ENCODE measurements at places on chromosomes 2 and 18.

GRCh38 chr2:7145707-7146106, 228.5 kb downstream of the RNF144A start:
- DNase-seq = no peak

DNA sequence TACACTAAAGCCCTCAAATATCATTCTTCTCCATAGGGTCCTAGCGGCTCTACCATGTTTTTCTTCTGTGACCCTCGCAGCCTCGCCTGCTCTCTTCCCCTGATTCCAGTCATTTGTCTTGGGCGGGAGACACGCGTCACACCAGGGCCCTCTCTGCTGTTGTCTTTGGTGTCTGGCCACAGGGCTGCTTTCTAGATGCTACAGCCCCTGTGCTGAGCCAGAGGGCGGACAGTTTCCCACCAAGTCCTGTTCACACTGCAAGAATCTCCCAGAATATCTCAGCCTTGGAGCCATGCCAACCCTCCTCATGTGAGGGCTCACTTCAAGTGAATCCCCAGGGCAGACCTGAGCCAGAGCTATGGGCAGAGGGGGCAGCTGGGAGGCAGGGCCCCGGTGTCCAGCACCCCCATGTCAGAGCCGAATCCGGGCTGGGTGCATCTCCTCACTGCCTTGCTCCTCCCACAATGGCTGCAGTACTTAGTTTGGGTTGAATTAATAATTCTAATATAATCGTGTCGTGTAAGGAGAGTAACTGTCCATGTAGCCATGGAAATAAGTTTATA, 42.1 kb downstream of the DIPK1C start:
- DNase-seq = no peak

GRCh38 chr2:127451981-127452380, 33.8 kb downstream of the PROC start:
- peak; percentile 22 for DNase-seq

GRCh38 chr2:181178823-181179412, 198.5 kb downstream of the UBE2E3 start:
- DNase-seq = no peak

DNA sequence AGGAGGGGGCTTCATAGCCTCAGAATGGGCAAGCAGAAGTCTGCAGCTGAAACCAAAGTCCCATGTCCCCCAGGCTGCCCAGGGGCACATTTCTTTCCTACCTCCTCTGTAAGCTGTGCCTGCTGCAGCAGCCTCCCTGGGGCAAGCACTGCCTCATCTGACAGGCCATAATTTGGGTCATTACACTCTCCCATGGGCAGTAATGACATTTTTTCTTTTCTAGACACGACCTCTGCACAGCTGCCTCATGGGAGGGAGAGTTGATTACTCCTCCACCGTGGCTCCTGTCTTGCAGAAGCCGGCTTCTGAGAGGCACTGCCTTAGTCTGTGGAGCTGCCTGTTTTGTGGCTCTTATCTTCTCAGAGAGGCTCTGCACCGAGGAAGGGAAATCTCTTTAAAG, 268.9 kb downstream of the TDRD15 start:
- no peak for DNase-seq

DNA sequence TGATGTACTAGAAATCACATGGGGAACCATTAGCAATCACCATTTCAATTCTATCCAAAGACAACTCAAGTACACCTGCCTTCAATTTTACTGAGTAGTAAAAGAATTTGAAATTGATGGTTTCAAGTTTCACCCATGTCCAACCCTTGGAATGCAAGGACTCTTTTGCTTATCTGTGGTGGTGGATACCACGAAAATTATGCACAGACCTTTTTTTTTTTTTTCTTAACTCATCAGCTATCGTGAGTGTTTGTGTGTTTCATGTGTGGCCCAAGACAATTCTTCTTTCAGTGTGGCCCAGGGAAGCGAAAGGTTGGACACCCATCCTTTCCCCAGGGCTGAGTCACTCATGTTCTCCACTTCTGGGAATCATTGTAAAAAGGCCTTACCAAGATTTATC, 23.1 kb downstream of the ID2 start:
- no peak for DNase-seq

GRCh38 chr2:239603411-239604356, 202.9 kb upstream of the HDAC4 start:
- DNase-seq = no peak

GRCh38 chr2:110677080-110677479, 783 bp downstream of the BUB1 start:
- DNase-seq = peak; percentile 7

DNA sequence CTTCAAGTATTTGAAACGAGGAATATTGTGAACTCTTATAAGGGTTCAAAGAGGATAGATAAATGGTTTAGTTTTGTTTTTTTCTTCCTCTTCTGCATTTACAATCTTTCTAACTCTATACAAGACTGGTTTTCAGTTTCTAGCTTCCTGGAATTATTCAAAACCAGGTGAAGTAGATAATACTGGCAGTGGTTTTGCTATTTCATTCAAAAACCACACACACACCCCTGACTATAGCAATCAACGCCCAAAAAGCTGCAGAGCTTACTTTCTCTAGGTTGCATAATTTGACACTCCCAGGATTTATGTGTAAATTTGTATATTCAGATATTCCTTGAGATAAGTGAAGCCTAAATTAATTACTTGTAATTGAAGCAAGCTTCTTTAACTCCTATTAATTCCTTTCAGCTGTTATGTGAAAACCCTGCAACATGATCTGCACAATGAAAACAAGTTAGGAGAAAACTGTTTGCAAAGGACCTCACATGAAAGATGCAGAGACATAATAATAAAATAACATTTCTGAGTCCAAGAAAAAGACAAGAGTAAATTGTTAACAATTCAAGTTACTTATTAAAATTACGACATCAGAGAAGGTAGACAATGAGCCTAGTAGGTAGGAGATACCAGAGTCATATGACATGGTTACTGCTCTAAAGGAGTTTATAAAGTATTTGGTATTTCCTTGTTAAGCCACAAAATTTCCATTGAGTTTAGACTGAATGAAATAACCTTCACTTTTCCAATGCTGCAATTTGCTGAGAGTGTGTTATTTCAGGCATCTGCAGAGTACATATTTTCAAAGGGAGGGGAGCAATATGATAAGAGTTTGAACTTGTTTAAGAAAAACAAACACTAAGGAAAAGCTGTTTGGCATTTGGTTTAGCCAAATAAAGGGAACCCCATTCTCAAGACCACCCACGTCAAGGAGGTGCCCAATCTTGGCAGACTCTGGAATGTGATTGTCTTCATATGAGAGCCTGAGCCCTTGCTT, 1.6 kb upstream of the NFE2L2 start:
- DNase-seq = peak; percentile 74

GRCh38 chr18:57624988-57625387, 3.4 kb upstream of the NARS1 start:
- no peak for DNase-seq

- no peak for DNase-seq
Measured at GRCh38 chr2:127818241-127818640, 7.3 kb upstream of the WDR33 start.

DNA sequence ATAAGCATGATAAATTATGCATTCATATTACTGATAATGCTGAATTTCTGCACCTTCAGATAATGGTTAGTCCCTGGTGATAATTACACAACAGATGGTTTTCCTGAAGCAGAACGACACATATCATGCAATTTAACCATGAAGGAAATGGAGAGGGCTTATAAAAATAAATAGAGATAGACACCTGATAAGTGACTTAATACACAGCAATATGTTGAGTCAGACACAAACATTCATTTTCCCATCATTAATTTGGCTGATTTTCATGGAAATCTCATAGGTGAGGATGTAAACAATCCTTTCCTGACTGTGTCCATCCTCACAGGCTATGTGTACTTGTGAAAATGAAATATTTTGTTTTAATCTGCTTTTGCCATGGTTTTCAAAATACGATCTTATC, 36.9 kb upstream of the DSEL start:
- DNase-seq = no peak

DNA sequence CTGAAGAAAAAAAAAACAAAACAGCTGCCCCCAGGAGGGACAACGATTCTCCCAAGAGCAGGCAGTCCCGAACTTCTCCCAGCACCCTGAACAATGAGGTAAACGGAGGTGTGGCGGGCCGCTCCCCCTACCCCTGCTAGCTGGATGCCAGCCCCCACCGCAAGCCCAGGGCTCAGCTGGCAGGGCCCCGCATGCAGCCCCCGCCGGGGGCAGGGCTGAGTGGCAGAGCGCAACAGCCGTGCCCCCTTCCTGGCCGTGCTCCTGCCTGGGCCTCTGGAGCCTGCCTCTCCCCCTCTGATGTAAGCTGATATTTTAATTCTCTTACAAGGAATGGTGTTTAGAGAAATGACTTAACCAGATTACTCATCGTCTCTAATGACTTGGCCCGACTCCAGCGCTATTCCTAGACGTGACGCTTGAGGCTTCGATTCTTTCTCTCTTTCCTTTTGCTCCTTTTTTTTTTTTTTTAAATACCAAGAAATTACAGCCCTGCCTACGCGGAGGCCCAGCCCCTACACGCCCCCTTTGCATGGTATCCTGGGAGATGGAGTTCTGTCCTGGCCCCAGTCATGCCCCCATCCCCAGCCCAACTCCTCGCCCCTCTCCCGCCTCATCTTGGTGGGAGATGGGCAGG, 4.6 kb upstream of the ARID5A start:
- peak; percentile 96 for DNase-seq

GRCh38 chr2:232419245-232420072, 12.8 kb downstream of the ALPG start:
- DNase-seq = no peak

GRCh38 chr2:237720444-237720843, 78.1 kb upstream of the RBM44 start:
- DNase-seq = no peak

DNA sequence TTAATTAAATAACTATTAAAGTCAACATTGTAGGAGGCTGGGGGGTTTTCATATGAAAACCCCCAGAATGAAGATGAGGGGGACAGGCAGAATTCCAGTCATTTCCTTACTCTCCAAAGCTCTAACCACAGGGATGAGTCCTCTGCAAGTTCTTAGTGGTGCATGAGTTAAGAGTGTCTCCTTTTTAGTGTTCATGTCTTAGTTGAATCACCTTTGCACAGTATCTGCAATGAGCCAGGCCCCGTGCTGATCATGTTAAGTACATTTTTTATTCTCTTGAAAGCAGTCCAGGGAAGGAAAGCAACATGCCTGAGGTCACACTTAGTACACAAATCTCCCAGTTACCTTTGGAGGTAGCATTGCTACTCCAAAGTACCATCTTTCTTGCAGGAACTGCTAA, 25.7 kb upstream of the MSGN1 start:
- no peak for DNase-seq

DNA sequence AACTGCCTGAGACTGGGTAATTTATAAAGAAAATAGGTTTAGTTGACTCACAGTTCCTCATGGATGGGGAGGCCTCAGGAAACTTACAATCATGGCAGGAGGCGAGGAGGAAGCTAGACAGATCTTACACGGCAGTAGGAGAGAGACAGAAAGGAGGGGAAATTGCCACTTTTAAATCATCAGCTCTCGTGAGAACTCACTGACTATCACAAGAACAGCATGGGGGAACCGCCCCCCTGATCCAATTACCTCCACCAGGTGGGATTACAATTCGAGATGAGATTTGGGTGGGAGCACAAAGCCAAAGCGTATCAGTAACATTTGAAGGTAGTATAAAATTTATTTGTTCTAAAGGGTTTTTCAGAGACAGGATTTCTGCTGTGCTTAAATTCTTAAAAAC, 5.4 kb downstream of the GALM start:
- DNase-seq = no peak

GRCh38 chr18:11859903-11860407, 8.7 kb downstream of the CHMP1B start:
- peak; percentile 66 for DNase-seq

DNA sequence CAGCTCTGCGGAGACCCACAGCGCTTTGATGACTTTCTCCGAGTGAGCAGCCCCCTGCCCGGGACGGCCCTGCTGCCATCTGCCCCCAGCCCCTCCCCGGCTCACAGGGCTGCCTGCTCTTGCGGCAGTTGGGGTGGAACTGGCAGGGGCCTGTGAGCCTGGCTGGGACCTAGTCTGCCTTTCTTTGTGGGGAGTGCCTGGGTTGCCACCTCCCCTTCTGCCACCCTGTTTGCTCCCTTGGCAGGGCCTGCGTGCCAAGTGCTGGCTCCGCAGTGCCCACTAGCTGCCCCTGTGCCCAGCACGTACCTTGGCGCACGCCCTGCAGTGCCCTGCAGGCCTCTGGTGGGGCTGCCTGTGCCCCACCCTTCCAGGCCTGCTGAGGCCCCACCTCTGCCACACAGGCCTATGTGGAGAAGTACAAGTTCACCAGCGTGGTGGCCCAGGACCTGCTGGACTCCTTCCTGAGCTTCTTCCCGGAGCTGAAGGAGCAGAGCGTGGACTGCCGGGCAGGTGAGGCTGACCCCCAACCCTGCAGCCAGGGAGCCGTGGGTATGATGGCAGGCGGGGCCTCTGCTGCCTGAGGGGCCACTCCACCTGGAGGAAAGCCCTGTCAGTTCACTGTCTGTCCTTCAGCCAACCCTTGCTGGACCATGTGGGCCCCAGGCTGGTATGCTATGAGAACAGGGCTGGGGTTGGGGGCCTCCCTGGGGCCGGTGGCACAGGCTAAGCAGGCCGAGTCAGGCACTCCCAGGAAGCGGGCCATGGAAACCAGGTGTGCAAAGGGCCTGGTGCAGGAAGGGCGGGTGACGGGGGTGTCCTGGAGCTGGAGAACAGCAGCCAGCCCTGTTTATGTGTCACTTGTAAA, 7.0 kb downstream of the RNPEPL1 start:
- no peak for DNase-seq

GRCh38 chr2:218721488-218721887, 10.9 kb downstream of the TTLL4 start:
- DNase-seq = no peak

GRCh38 chr18:75531212-75531850, 103.8 kb upstream of the SMIM21 start:
- no peak for DNase-seq

DNA sequence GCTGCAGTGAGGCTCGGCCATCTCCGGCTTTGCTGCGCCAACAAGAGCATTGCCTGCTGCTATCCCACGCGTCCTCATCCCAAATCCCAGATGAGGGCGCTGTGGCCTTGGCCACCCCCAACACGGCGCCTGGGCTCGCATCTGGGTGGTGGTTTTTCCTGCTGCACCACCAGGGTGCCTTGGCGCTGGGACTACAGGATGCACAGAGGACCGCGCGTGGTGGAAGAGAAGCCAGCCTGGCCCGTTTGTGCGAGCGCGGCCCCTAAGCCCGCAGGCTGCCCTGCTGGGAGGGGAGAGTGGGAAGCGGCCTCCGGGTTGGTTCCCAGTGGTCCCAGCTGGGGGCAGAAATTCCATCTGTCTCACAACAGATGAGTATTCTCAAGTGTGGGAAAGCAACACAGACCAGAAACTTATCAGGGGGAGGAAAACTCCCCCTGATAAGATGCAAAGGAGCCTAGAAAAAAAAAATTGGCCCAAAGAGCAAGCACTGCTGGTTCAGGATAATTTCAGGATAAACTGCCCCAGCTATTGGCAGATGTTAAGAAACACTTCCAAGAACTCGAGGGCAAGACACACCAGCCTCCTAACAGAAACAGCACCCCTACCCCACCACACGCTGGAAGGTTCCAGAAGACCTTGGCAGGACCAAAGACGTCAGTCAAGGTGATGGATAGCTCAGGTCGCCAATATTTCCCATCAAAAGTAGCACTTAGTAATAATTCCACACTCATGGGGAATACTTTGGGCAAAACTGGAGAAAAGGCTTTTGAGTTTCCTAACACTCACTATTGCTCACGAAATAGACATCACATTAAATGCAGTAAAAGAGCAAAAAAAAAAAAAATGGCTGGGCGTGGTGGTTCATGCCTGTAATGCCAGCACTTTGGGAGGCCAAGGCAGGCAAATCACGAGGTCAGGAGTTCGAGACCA, 152.1 kb downstream of the PXDN start:
- peak; percentile 58 for DNase-seq

All from SJSA1 (cell line).